ENCODE measurements at places on chromosomes 13 and 19.

- DNase-seq, result no peak
Measured at GRCh38 chr13:106500445-106500844, 35.0 kb downstream of the EFNB2 start.

DNA sequence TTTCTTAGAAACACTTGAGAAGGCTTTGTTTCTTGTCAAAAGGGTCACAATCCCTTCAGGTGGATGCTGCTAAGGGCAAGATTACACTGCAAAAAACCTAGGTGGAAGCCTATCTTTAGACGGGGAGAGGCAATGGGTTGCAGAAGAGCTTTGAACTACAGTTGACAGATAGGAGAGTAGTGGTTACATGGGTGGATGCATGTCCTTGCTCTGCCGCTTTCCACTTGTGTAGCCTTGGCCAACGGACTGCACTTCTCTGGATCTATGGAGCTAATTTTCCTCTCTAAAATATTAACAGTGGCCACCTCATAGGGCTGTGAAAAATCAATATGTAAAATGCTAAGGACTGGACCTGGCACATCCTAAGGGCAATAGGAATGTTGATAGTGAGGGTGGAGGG is 980 bp downstream of the BCKDHA start:
- DNase-seq, result no peak

DNA sequence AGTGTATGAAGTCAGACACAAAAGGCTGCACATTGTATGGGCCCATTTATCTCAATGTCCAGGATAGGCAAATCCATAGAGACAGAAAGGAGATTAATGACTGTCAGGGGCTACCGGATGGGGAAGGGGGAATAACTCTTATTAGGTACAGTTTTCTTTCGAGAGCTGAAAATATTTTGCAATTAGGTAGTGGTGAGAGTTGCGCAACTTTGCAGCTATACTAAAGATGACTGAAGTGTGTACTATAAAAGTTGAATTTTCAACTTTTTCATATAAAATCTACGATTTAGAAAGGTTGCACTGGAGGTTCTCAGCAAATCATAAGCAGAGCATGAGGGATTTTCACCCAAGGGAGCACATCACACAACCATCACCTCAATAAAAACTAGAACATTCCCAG is 16.1 kb upstream of the SLC15A1 start:
- DNase-seq, result no peak

DNA sequence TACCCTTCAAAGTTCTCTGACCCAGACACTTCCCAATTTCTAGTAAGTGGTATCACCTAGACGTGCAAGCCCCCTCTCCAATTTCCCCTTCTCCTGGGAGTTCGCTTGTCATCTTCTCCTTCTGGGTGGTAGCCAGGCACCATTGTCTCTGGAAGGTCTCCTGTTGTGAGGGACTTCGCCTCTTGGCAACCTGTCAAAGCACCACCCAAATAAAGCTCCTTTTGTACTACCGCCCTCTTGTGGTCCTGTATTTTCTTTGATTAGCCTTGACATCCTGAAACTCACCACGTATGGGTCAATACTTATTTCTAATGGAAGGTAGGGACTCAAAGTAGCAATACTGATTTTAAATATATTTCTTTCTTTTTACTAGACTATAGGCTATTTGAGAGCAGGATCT is 8.2 kb downstream of the GPC5 start:
- no peak for DNase-seq

DNA sequence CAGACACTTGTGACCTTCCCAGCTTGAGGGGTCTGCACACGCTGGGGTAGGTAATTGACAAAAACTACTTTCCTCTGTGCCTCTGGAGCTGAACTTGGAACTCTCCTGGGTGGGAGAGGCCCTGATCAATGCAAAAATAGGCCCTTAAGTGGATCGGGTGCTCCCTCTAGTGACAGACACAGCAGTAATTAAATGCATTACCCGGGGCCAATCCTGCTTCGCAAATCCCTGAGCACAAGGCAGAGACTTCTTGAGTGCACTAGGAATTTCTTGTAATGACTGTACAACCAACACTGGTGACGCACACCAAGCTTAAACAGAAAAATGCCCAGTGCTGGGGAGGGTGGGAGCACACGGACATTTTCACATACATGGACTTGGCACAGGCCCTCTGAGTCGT is 10.6 kb upstream of the UBE2S start:
- peak; percentile 65 for DNase-seq

- DNase-seq, result no peak
Measured at GRCh38 chr13:81990652-81991051, 1649.7 kb upstream of the SPRY2 start.

GRCh38 chr19:8585894-8586750 is 8.9 kb upstream of the MYO1F start:
- no peak for DNase-seq

- no peak for DNase-seq
Measured at GRCh38 chr19:38556521-38557174, 61.1 kb downstream of the MAP4K1 start.

DNA sequence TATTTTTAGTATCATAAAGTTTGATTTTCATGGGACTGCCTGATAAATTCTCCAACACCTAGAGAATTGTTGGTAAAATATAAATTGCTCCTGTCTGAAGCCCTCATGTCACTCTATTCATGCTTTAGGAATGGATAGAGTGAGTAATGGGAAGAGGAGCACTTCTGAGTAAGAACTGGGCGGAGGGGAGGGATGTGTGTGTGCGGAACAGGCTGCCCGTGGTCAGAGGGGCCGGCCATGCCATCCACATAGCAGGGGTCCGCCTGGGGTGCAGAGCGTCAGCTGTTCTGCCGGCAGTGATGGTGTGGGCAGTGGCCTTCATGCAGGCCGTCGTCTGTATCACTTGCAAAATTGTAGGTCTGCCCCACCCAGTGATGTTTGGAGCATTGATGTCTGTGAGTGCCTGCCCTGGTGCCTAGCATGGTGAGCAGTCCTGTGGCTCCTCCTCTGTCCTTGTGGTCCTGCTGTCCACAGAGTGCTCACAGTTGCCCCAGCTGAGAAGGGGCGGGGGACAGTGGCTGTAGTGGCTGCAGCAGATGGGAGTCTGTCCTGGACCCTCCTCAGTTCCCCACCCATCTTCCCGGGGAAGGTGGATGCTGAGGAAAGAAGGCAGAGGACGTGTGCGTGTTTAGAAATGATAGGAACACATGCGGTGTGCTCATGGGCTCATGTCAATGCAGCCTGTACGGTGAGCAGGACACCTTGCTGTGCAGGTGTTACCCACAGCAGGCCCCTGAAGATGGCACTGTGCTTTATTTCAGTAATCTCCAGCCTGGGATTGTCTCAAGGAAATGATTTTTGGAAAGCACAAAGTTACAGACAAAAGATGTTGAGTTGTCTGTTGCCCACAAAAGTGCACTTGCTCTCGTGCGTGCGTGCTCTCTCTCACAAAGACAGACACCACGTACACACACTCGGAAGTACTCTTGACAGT is 49.4 kb upstream of the TEX29 start:
- DNase-seq, result no peak

GRCh38 chr13:40505196-40505595 is 161.2 kb downstream of the FOXO1 start:
- DNase-seq, result no peak

DNA sequence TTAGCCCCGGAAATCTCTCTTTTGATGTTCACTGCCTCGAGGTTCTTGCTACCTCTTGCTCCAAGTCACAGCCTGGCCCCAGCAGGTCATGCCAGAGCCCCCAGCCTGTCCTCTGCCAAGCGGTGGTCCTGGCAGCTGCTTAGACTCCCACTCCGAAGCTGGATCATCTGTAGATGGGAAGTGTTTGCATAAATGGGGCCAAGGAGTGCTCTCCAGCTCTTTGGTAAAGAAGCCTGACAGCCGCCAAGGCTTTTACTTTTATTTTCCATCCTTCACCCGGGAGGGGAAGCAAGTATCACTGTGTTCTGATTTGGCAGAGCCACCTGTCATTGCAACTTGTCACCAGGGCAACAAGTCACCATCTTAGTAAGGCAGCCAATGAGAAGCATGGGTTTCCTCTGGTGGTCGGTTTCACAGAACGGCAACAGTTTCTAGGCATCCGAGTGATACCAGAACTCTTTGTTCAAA is 10.6 kb upstream of the RETN start:
- no peak for DNase-seq

- DNase-seq, result no peak
Measured at GRCh38 chr19:53642381-53643099, 10.7 kb downstream of the DPRX start.

DNA sequence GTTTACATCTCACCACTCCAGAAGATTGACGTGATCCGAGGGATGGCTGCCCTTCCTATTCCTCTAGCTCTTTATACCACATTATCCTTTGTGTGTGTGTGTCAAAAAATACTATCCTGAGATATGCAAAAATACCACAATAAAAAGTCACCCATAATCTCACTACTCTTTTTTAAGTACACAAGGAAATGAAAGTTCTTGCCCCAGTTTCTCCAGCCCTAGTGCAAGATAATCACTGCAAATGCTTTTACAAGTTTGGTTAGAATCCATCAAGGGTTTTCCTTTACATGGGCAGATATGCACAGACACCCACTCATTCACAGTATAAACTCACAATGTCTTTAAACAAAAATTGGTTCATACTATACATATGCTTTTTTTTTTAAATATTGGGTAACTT is 89.3 kb downstream of the DIAPH3 start:
- no peak for DNase-seq

DNA sequence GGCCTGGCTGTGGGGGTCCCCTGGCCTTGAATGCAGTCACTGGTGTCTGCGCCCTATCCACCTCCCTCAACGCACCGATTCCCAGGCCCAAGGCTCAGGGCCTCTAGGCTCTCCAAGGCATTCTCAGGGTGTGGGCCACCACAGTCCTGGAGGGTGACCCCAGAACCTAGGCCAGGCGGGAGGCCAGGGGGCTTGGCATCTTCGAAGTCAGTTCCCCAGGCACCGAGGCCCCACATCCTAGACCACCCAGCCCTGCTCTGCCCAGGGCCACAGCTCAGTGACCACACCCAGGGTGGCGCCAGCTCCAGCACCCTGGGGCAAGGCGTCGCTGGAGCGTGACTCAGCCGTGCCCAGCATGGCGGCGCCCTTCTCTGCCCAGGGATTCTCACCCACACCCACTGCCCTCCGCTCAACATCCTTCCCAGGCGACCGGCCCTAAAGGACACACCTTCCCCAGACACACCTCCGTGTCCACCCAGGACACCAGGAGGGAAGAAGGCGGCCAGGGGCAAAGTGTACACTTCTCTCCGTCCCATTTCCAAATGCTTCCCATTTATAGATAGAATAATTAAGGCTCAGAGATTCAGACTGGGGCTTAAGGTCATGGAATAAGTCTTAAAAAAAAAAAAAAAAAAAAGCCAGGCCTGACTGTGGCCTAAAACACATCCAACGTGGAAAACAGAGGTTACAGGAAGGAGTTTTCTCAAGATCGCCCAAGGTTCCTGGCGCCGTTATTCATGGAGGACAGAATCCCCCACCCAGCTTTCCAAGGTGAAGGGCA is 36.4 kb upstream of the NANOS3 start:
- DNase-seq, result no peak

GRCh38 chr13:25415241-25415640 is 43.5 kb downstream of the ATP8A2 start:
- no peak for DNase-seq

DNA sequence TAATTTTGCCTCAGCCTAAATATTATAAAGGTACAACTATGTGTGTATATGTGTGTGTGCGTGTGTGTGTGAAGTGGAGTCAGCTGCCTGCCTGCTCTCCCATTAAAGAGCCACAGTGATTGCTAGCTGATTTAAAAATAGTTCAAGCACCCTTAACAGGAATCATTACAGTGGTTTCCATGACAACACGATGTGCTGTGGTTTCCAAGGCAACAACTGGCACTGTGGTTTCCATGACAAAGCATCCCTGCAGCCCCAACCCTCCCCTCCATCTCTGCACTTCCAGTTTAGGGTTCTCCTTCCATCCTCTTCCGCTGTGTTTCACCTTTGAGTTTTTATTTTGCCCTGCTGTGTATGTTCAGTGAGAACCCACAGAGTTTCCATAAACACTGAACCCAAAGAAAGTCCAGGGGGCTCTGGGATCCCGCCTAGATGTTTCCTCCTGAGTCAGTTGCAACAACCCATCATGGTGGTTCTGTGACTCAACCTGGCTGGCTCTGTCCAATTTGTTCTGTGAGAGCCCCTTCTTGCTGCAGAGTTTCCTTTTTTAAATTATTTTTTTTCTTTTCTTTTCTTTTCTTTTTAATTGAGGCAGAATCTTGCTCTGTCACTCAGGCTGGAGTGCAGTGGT is 7.1 kb upstream of the PNMA8A start:
- DNase-seq, result no peak

- DNase-seq, result no peak
Measured at GRCh38 chr13:71396149-71396548, 470.9 kb downstream of the DACH1 start.

DNA sequence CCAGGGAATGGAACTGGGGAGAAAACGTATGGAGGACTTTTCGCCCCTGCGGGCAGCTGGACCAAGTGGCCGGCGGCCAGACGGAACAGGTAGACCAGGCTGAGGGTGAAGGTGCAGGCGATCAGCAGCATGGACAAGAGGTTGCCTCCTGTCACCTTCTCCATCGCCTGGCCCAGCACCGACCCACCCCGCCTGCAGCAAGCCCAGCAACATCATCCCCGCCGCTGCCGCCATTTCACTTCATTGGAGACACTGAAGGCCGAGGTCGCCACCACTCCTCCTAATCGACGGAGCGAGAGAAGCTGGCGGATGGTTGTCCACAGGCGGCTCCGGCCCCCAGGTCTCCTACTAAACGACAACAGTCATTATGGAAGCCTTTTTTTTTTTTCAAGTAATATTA is 5.0 kb upstream of the SLC46A3 start:
- no peak for DNase-seq

GRCh38 chr19:10417541-10418234 is 2.6 kb upstream of the PDE4A start:
- DNase-seq, result no peak

- DNase-seq, result no peak
Measured at GRCh38 chr13:73235385-73235784, 176.6 kb downstream of the KLF5 start.

DNA sequence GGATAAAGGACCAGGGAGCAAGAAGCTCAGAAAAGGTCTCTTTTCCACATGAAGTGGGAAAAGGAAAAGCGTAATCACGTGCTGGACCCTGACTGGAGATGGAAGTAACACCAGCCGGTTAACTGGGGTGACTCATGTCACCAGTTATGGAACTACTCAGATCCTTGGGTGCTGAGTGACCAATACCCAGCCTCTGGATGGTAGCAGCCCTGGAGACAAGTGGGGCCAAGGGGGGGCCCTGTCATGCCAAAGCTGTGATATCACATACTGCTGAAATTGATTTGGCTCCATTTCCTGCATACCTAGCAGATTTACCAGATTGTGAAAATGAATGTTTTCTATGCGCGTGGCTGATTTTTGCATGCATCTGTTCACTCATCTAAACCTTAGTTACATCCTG is 158.9 kb downstream of the ZIC5 start:
- DNase-seq, result no peak
